Activated CD8-positive, alpha-beta T cell treated with anti-CD3 and anti-CD28 coated beads, Interleukin-2, amount 10 ng/mL, durations not matched to agents 7 days and 5 days (primary cell): ENCODE measurements at places on chromosomes 16 and 17.

- DNase-seq = no peak
Observed at GRCh38 chr16:65936096-65936495, 430.4 kb upstream of the CDH5 start.

DNA sequence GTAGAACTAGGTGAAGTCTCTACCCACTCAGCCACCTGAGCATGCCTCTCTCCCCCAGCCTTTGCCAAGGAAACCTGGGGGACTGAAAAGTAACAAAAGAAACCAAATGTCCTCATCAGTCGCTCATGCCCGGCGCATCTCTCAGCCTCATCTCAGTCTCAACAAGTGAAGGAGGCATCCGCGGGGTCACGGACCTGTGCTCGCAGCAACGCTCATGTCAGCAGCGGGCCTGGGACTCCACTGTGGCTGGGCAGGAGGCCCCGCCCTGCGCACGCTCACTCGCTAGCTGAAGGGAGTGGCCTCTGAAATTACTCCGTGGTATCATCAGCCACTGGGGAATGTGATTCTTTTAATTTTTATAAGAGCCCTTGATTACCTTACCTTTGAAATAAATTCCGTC lies 31.3 kb downstream of the MAP1LC3B start:
- DNase-seq = no peak

DNA sequence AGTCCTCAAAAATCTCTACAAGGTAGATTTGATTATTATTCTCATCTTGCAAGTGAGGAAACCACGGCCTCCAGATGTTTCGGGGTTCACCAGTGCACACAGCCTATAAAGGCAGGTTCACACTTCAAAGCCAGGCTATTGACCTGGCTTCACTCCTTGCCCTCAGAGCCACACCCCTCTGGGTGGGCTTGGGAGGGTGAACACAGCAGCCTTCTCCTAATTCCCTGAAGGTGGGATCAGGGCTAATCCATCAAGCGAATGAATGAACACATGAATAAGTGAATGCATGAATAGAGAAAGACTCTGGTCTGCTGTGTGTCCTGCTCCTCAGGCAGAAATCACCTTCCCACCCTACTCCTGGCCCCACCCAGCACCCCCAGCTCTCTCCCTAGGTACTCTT lies 139.0 kb downstream of the CYLD start:
- peak; percentile 9 for DNase-seq

GRCh38 chr17:20074489-20074888 lies 65.3 kb downstream of the SPECC1 start:
- no peak for DNase-seq

- no peak for DNase-seq
Observed at GRCh38 chr17:76267051-76267576, 2.0 kb downstream of the UBALD2 start.

DNA sequence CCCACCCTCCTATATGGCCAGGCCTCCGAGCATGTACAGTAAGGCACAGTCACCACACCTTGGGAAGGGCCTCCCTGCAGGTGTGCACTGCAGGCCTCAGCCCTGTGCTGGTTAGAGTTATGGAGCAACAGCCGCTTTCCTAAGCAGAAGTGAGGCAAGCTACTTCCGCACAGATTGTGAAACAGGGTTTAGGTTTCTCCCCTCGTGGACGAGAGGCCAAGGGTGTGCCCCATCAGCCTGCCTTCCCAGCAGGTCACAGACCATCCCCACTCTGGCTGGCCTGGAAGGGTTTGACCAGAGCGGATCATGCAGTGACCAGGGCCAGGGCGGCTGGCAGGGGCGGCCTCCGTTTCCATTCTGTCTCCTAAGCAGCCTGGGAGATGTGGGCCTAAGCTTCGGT lies 4.7 kb downstream of the MSRB1 start:
- no peak for DNase-seq

DNA sequence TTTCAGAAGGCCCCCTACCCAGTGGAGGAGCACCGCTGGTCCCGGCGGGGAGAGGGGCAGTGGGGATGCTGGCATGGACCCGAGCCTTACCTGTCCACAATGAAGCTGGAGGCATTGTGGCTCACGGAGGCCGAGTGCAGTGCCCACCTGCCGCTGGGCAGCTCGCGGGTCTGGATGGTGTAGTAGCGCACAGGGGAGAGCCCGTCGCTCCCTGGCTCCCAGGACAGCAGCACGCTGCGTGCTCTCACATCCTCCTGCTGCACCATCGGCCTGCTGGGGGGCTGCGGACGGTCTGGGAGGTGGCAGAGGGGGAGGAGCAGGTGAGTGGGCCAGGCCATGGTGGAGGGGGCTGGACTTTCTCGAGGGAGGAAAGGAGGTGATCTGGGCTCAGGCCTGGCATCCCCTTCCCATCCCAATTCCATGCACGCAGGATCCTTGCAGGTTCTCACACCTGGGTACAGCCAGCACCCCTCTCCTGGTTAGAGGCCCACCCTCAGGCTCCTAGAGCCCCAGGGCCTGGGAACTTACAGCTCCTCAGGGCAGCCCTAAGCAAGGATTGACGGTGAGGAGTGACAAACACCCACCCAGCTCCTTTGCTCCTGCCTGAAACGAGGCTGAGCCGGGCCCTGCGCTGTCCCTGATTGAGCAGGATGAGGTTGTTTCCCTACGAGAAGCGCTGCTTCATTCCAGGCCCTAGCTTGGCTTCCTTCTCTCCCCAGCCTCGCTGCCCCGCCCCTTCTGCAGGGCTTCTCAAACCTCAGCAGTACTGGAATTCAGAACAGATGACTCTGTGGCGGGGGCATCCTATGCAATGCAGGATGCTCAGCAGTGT lies 76.2 kb upstream of the CDC42EP4 start:
- DNase-seq = no peak

DNA sequence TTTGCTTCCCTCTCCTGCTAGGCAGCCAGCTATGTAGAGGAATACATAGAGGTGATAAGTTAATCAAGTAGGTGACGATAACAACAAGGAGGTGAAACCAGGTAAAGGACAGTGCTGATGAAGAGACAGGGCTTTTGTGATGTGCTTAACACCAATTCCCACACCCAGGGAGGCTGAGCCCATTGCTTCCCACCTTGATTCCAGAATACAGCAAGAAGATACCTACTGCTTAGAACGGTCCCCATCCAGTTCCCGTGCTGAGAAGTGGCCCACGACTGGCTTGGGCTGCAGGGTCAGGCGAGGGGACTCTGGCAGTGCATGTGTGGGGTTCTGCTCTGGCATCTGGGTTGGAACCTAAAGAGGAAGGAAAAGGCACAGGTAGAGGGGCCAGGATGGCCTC lies 16.1 kb upstream of the GFAP start:
- DNase-seq = no peak
